ENCODE measurements at places on chromosomes 1 and 21.
A peak's percentile ranks its signal among the peaks of the same experiment; 100 is the strongest.

DNA sequence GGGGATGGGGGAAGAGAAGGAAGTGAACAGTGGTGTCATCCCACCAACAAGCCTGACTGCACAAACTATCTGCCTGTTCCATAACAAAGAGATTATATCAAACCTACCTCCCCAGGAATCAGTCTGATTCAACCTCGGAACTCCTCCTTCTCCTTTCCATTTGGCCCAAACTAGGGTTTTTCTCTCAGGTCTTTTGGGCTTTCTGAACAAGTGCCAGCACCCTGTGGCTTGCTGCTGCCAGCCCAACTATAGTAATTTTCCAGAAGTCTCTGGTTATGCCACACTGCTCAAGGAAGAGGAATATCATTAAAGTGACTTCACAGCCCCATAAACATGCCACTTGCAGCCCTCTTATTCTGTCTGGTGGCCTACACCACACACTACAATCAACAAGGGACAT is 70.5 kb downstream of the RGS7 start:
- no peak for DNase-seq

DNA sequence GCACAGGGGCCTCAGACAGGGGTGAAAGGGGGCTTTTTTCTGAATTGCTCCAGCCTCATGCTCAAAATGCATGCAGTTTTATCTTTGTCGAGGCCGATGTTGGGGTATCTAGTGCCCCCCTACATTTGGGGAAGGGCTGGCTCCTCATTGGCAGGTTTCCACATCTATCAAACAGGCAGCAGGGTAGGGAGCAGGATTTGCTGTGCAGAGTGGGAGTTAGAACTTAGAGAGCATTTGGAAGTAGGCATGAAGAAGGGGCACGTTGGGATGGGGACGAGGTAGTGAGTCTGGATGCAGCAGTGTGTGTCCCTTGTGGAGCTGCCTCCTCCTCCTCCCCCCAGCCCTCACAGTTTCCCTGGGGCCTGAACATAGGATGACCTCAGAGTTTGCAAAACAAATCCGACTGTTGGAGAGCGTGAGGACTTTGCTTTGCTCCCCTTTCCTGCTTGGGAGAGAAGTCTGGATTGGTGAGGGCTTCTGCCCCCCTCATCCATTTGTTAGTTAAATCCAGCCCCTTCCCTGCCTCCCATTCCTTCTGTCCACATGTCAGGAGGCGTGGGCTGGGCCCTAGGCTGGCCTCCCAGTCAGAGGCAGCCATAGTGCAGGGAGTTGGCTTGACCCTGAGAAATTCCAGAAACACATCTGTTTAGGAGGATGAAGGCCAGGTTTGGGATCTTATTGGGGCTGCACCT is 36.9 kb upstream of the GPR37L1 start:
- no peak for DNase-seq

GRCh38 chr1:181140398-181140797 is 51.9 kb downstream of the IER5 start:
- no peak for DNase-seq

DNA sequence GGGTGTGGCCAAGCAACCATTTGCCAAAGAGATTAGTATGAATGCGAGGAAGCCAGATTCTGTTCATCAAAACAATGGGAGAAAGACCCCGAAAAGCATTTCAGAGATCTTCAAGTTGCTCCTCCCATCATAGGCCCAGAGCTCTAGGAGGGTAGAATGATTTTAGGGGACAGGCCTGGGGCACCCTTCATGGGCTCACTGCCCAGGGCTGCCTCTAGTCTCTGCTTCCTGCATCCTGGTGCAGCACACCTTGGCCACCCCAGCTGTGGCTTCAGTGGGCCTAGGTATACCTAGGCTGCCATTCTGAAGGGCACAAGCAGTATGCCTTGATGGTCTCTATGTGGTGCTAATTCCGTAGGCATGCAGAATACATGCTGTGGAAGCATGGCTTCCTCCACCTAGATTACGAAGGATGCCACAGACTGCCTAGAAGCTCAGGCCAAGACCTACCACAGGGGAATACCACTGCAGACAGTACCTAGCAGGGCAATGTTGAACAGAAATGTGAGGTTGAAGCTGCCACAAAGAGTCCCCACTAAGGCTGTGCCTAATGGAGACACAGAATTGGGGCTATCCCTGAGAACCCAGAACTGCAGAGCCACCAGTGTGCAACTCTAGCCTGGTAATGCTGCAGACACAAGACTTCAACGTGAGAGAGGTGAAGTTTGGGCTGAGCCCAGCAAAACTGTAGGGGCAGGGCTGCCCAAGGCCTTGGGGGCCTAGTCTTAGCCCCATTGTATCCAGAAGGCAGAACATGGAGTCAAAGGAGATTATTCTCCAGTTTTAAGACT is 158.8 kb downstream of the CLIC6 start:
- no peak for DNase-seq

- no peak for DNase-seq
Observed at GRCh38 chr1:24443241-24443656, 27.6 kb downstream of the NIPAL3 start.

DNA sequence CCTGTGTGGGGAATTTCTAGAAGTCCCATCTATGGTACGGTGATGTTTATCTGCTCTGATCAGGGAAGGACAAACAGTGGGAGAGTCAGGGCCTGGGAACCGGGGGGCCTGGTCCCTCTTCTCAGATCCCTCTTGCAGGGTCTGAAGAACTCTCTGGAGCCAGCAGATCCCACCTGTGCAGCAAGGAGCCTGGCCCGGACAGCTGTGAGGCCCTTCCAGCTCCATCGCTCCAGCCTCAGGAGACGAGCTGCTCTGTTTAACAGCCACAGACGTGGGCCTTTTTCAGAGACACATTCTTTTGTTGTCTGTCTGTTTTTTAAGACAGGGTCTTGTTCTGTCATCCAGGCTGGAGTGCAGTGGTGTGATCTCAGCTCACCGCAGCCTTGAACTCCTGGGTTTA is 14.5 kb downstream of the C1orf174 start:
- DNase-seq: no peak

DNA sequence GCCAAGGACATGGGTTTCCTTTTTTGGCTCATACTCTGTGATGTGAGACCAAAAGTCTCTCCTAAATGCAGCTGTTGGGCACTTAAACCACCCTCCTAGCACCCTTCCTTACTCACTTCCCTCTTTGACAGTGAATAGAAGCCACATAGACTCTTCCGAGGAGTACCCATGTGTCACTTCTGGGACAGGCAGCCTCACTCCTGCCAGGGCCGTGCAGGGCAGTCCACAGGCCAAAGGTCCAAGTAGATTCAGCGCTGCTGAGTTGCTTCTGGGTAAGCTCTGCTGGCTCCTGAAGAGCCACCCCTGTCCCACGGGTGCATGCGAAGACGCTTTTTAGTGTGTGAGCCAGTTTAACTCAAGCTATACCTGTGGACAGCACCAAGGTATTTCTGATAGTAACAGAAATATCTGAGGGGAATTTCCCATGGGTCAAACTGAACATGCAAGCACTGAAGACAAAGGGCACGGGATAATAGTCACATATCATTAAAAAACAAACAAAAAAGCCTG is 36.8 kb upstream of the BMP8B start:
- no peak for DNase-seq

GRCh38 chr1:41342774-41343355 is 18.4 kb upstream of the FOXO6 start:
- no peak for DNase-seq

GRCh38 chr1:147479864-147480564 is 61.3 kb upstream of the BCL9 start:
- no peak for DNase-seq

DNA sequence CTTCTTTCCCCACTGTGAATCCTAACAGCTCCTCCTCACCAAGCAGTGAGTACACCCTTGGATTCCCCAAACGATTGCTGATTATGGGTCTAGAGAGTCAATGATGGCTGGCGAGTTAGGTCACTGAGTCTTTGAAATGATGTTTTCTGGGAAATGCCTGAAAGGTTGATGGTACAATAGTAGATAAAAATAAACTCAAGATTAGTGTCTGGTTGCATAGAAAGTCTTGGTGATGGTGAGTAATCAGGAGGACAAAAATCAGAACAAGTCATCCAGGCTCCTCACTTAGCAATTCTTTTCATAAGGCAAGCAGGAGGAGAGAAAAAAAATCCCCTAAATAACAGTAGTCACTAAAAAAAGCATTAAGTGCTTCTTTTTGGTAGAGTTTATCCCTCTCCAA is 22.6 kb downstream of the HLX start:
- no peak for DNase-seq

- no peak for DNase-seq
Observed at GRCh38 chr1:234170622-234171021, 202.6 kb upstream of the COA6 start.

DNA sequence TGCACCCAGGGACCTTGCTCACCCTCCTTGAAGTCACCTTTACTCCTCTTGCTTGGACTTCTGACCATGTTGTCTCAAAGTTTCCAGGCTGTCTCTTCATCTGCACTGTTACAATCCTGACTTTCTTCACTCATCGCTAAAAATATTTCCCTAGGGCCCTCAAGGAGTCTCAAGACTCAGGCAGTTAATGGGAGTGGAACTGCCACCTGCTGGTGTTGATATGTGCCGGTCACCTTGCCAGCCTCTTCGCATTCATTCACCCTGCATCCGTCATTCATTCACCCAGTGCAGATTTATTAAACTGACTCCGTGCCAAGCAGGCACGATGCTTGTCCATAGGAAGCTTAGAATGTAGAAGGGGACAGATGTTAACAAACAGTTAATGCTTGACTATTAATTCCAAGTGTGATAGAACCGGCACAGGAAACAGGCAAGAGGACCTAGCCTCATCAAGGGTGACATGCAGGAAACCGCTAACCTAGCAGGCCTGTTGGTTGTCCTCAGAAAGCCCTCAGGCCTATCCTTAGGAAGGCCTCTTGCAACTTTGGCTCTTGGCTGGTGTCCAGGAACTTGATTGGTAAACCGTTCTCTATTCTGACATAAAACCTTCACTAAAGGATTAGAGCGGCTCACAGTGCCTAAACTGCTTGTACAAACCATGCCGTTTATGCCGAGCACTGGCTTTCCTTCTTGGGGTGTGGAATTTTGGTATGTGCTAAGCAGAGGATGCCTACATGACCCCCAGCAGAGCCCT is 342.2 kb downstream of the CAMTA1 start:
- no peak for DNase-seq

- DNase-seq: no peak
Observed at GRCh38 chr1:83574791-83575190, 424.1 kb downstream of the TTLL7 start.

DNA sequence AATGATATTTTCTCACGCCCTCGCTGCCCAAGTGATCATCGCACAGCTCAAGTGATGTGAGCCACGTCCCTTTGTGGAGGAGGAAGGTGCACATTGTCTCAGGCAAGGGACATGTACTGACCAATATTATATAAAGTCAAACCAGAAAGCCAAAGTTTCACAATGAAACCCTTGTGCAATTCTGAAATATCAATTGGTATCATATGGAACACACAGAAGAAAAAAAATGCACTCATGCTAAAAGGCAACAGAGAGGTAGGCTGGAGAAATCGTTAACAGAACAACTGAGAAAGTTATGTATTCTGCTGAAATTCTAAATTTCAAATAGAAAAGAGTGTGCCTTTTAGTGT is 1.9 kb downstream of the JAM2 start:
- DNase-seq: no peak

DNA sequence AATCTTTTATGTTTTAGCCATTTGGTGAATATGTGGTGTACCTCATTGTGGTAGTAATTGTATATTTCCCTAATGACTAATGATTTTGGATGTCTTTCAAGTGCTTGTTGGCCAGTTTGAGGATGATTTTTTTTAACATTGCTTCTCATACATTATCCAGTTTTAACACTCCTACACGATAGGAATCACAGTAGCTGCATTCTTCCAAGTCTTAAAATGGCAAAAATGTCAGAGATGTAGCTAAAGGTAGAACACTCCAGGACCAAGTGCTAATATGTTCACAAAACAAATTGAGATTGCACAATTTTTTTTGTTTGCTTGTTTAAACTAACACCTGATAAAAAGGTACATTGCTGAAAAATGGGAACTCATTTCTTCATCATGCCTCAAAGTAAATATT is 11.7 kb downstream of the USP25 start:
- no peak for DNase-seq

- DNase-seq: no peak
Observed at GRCh38 chr21:42456457-42456856, 39.6 kb downstream of the RSPH1 start.

DNA sequence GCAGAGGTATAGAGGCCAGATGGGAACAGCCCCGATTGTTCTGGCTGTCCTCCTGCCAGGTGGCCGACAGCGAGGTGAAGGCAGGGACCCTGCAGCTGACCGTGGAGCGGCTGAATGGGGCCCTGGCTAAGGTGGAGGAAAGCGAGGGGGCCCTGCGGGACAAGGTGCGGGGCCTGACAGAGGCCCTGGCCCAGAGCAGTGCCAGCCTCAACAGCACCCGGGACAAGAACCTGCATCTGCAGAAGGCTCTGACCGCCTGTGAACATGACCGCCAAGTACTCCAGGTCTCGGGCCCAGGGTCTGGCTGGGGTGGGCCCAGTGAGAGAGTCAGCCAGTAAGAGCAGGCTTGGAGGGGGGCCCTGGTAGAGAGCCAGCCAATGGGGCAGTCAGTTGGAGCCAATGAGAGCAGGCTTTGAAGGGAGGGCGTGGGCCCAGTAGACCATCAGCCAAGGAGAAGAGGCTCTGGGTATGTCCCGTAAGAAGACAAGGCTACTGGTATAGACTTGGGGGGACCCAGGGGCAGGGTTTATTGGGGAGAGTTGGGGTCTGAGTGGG is 11.3 kb downstream of the MFAP2 start:
- no peak for DNase-seq

- no peak for DNase-seq
Observed at GRCh38 chr1:15188130-15188524, 34.6 kb downstream of the TMEM51 start.

- DNase-seq: no peak
Observed at GRCh38 chr1:29736582-29737188, 500.4 kb downstream of the PTPRU start.

- DNase-seq: no peak
Observed at GRCh38 chr1:59342801-59343575, 46.1 kb downstream of the FGGY start.

- DNase-seq: peak; percentile 87
Observed at GRCh38 chr1:109397581-109398342, at the start of gene SORT1. Gene SORT1 (minus strand): TSS chr1:109397918. CDS start chr1:109397892, 26 bp downstream.

DNA sequence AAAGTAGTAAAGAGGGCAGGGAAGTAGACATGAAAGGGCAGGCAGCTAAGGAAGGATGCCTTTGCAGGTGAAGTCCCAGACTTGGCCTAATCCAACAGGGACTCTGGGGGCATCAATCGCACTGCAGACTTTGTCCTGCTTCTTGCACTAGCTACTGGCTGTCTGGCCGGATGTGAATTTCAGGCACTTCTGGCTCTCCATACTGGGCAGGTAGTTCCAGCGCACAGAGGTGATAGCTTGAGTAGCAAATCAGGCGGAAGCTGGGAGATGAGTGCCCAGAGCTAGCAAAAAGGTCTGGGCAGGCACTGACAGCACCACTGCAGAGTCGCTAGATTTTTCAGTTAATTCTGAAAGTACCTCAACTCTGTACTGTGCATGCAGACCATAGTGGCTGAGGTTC is 997 bp downstream of the RSPH1 start:
- no peak for DNase-seq
